ENCODE measurements at places on chromosomes 4 and X. TPM values are rescaled to one million over a fixed set of nuclear protein-coding genes. Genes with fewer than 3 reads are reported as not detected.

Gene HAND2
- 0.42 TPM for total RNA-seq

Gene CYSLTR1
- total RNA-seq: not detected

Gene BEX3
- 252 TPM for total RNA-seq

Gene FAM114A1
- 30.1 TPM for total RNA-seq

Gene CCSER1
- not detected for total RNA-seq

Gene MXD4
- 10.3 TPM for total RNA-seq

Gene PAGE4
- not detected for total RNA-seq

Gene DIPK2B
- not detected for total RNA-seq

Gene FGF16
- not detected for total RNA-seq

Gene ADGRA3
- total RNA-seq: 23.4 TPM

Gene SLC49A3
- total RNA-seq: not detected

Gene SPANXD
- not detected for total RNA-seq

Gene AWAT1
- not detected for total RNA-seq

Gene RHOXF1
- not detected for total RNA-seq

Gene AFF1
- total RNA-seq: 10.3 TPM

Gene MAGEC1
- 0.02 TPM for total RNA-seq

Gene XKRX
- total RNA-seq: 0.29 TPM

Gene VCX3B
- total RNA-seq: not detected

Gene SHOX
- not detected for total RNA-seq

Gene DDX53
- total RNA-seq: not detected

Gene H2BW2
- total RNA-seq: not detected

Gene PCSK1N
- 40.2 TPM for total RNA-seq

Gene PAGE5
- total RNA-seq: not detected

Gene ADAM29
- total RNA-seq: not detected

Gene NEUROG2
- not detected for total RNA-seq

Gene CRMP1
- 2.5 TPM for total RNA-seq

Gene CTSO
- total RNA-seq: 1.3 TPM

Gene MAGEB17
- total RNA-seq: not detected

Gene SMS
- total RNA-seq: 200 TPM

Gene ARMCX4
- total RNA-seq: 0.28 TPM

Gene KLKB1
- not detected for total RNA-seq

Gene TMEM150C
- total RNA-seq: 0.85 TPM

Gene SPANXA2
- 0.22 TPM for total RNA-seq
